ENCODE measurements at places on chromosomes 5 and 9. TPM values are rescaled to one million over a fixed set of nuclear protein-coding genes. Genes with fewer than 3 reads are reported as not detected.

IL6ST gene
- total RNA-seq = 46.1 TPM

DNA sequence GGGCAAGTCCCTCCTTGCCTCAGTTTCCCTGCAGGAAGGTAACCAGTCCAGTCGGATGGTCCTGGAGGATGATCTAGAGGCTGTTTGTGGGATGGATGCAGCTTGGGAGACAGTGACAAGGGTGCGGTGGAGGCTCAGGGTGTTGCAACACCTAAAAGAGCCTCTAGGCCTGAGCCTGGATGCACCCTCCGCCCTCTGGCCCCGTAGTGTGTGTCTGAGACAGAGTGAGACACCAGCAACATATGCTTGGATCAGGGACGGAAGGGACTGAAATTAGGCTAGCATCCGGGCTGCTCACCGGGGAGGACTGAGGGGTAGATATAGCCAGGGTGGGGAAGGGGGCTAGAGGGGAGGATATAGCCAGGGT is 1.1 kb downstream of the CRAT start:
- no peak for DNase-seq

GRCh38 chr5:137234973-137235943 is 263.9 kb downstream of the SPOCK1 start:
- no peak for DNase-seq

GRCh38 chr5:41857989-41858388 is 12.2 kb downstream of the OXCT1 start:
- DNase-seq = no peak

DNA sequence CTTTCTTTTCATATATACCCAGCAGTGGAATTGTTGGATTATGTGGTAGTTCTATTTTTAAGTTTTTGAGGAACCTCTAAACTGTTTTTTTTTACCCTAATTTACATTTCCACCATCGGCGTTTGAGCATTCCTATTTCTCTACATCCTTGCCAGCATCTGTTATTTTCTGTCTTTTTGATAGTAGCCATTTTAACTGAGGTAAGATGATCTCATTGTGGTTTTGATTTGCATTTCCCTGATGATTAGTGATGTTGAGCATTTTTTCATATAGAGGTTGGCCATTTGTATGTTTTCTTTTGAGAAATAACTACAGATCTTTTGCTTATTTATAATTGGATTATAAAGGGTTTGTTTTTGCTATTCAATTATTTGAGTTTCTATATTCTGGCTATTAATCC is 71.7 kb upstream of the TNC start:
- DNase-seq = no peak
